A549 treated with dexamethasone at 1 μM for 4 hours (cell line): ENCODE measurements at places on chromosomes 6 and 20. TPM values are rescaled to one million over a fixed set of nuclear protein-coding genes. Genes with fewer than 3 reads are reported as not detected.

The FAM209B gene
- 0.17 to 0.48 TPM (median 0.28 TPM) in 5 replicates for total RNA-seq

The BPI gene
- total RNA-seq = not detected in 5 replicates

The PRL gene
- not detected in 5 replicates for total RNA-seq

The LPA gene
- 0.08 to 0.21 TPM (median 0.14 TPM) in 5 replicates for total RNA-seq

The MACROD2 gene
- 0.26 to 0.64 TPM (median 0.51 TPM) in 5 replicates for total RNA-seq

The BCAS1 gene
- 0.44 to 0.69 TPM (median 0.64 TPM) in 5 replicates for total RNA-seq

The NFKBIL1 gene
- total RNA-seq = 8.9 to 13.0 TPM (median 12.2 TPM) in 5 replicates
